ENCODE measurements at places on chromosomes 2 and 18.

DNA sequence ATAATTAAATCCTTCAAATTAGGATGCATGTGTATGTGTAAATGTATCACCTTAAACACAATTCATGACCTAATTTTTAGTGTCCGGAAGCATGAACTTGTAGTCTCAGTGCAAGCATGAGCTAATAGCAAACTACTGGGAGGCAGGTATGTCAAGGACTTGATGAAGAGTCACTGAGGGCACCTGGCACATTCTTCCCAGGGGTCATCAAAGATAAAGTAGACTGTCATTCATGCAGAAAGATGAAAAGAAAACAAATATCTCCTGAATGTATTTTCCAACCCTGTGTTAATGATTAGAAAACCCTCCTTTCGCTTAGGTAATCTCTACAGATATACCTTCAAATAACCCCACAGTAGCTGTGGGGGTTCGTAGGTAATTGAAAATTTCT, 234.9 kb downstream of the SOCS6 start:
- no peak for DNase-seq

DNA sequence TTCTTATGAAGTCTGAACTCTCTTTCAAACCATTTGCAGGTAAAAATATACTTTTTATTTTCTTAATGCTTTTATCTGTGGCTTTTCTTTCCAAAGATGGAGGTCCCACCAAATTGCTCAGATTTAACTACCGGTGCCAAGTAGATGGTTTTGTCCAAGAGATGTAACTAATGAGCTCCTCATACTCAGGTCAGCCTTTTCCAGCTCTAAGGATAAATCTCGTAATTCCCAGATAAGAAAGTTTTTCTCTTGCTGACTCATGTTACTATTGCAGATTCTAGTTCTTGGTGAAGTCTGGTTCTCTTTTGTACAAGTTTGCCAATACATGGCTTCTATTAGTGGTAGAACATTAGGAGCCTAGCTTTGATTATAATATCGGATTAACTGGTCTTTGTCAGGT, 550.8 kb upstream of the ZNF804A start:
- DNase-seq, result no peak

DNA sequence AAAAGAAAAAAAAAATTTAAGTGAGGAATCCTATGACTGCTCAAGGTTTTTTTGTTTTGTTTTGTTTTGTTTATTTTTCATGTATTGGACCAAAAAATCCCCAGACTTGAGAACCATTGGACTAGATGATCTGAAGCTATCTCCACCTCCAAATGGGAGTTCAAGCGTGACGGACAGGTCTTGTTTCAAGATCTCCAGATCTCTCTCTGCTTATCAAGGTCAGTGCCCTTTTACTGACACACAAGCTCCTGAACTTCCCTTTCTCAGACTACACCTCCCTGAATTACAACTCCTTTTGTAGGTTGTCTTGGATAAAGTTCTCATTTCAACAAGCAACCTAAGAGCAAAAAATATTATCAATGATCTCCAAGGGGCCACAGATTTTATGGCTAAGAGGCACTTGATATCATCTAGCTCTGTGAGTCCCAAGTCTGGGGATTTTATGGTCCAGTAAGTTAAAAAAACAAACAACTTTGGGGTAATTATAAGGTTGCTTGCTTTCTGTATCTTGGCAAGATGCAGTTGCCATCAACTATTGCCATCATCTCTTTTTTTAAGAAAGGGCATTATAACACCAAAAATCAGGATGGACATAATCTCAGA, 396.0 kb upstream of the ATP5MC3 start:
- no peak for DNase-seq

DNA sequence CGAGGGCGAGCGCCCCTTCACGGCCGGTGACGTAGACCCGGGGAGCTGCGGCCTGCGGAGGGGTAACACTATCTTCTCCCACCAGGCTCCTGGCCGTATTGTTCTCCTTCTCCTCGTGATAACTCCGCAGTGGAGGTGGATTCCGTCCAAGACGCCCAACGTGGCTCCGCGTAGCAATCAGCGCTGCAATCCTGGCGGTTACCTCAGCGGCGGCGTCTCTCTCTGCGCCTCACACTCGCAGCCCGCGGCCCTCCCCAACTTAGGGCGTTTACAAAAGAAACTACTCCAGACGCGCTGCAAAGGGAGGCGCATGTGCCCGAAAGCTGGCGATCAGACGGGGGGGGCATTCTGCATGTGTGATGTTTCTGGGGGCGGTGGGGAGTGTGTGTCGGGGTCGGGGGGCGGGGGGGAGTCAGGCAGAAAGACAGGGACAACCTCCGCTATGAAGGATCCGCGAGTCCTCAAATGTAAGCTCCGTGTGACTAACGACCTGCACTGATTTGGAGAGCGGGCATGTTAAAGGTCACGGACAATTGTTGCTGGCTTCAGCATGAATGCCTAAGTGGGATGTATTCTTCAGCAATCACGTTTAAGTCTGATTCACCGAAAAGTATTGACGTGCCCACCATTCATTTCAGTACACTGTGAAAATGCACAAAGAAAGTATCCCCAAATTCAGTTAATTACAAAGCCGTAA, 1.3 kb upstream of the ZNF516 start:
- no peak for DNase-seq

GRCh38 chr2:203019142-203019541, 4.5 kb downstream of the NBEAL1 start:
- no peak for DNase-seq

GRCh38 chr2:26507088-26507487, 29.2 kb upstream of the OTOF start:
- no peak for DNase-seq

DNA sequence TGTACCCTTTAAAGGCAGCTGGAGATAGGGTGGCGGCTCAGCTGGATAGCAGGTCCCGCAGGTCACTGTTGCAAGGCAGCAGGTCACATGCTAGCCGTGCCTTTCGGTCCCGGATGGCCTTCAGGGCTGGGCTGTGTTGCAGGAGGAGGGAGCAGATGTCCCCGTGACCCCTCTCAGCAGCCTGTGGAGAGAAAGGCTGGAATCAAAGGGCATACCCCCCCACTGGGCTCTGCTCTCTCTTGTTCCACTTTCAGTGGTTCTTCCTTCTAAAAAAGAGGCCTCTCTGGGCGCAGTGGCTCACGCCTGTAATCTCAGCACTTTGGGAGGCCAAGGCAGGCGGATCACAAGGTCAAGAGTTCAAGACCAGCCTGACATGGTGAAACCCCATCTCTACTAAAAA, 4.4 kb upstream of the ANKRD23 start:
- no peak for DNase-seq

GRCh38 chr2:240211598-240212424, 71.4 kb upstream of the OTOS start:
- no peak for DNase-seq

GRCh38 chr2:4258563-4258962, 555.2 kb downstream of the DCDC2C start:
- DNase-seq, result no peak

- DNase-seq, result no peak
Observed at GRCh38 chr2:74831693-74832530, 2.0 kb upstream of the HK2 start.

DNA sequence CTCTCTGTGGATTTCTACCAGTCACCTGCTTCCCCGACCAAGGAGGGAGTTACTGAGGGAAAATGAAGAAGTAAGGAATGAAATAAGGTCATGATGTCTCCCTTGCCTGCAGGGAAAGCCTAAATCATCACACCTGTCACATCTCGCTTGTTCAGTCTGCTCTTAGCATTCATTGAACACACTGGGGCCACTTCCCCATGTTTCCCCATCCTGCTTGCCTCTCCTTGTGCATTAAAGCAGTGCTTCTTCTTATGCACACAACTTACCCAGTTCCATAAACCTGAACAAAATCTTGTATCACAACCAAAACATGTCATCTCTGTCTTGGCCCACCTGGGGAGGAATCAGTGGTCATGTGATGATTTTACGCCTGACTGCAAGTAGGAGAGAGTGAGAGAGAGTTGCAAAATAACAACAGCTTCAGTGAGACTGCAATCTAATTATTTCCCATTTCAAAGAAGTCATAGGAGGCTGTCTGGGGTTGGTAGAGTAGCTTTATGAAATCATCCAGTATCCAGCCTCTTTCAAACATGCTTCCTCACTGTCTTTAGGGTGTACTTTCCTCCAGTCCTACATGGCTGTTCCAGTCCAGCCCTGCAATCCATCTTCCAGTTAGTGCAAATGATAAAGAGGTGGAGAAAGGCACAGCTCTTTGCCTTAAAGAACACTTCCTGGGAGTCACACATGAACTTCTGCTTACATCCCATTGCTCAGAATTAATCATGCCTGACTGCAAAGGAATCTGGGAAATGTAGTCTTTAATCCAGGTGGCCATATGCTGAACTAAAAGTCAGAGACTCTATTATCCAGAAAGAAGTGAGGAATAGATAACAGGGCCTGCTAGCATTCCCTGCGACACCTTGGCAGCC, 220.1 kb downstream of the HAUS1 start:
- DNase-seq, result no peak

DNA sequence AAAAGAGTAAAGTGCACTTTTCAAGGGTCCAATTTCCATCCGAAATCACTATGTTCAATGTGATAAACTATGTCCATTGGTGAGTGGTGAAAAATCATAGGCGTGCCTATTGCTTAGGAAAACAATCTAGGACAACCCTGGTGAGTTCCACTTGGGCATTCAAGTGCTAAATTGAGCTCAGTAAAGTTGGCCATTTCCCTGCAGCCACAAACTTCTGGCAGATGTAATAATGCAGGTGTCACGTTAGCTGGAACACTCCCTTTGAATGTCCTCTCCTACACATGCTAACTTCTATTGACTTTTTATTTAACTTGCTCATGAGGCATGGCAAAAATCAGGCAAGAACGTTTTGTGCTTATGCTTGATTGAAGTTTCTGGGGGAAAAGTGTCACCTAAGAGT, 67.1 kb downstream of the CPS1 start:
- no peak for DNase-seq

GRCh38 chr2:196453613-196454047, 185.9 kb upstream of the CCDC150 start:
- peak; percentile 4 for DNase-seq

DNA sequence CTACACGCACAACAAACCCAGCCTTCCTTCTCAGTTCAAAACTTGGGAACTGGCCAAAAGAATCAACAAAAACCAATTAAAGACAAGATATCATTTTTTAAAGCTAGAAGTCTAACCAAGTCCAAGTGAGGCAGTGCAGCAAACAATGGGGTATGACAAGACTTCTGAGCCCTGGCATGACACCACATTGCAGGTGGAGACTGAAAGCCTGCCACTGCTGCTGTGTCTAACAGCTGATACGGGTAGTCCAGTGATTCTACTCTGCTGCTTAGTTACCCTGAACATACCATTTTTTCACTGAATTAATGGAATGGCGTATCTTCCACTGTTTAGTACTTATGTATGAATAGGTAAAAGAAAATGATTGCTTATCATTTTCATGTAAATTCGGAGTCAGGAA, 47.4 kb upstream of the KIDINS220 start:
- no peak for DNase-seq

DNA sequence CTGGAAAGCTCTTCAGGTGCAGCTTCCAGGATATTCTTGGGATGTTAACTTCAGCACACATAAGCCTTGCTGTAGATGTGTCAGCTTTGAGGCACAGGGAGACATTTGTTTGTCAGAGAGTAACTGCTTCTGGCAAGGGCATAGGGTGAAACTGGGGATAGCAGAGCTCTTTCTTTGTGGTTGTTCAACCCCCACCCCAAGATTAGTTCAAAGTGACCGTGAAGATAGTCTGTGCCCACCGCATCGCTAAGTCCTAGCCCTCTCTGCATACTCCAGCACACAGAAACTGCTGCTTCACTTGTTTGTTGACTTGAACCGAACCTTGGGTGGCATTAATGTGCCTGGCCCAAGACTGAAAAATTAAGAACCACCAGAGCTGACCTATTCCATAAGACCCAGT, 1.4 kb downstream of the SLC14A1 start:
- DNase-seq, result no peak

GRCh38 chr2:179252423-179252822, 12.2 kb downstream of the SESTD1 start:
- DNase-seq, result no peak

- no peak for DNase-seq
Observed at GRCh38 chr2:23697256-23698075, 229.5 kb downstream of the ATAD2B start.

DNA sequence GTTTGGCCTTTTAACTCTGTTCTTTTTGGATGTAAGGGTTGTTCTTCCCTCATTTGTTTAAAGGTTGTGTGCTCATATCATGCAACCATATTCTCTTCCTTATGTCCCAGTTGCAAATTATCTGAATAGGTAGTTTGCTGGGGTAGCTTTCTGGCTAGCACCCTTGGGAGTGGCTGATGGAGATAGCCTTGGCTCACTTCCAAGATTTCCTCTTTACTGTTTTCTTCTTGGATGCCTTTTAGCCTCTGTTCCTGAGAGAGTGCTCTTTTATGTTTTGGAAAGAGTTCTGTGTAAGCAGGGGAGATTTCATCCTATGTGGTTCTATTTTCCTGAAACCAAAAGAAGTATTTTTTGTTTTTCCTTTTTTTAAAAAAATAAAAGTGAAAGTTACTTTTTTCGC, 25.4 kb downstream of the USP14 start:
- DNase-seq, result no peak

GRCh38 chr18:6734726-6735430, 5.4 kb downstream of the ARHGAP28 start:
- no peak for DNase-seq

DNA sequence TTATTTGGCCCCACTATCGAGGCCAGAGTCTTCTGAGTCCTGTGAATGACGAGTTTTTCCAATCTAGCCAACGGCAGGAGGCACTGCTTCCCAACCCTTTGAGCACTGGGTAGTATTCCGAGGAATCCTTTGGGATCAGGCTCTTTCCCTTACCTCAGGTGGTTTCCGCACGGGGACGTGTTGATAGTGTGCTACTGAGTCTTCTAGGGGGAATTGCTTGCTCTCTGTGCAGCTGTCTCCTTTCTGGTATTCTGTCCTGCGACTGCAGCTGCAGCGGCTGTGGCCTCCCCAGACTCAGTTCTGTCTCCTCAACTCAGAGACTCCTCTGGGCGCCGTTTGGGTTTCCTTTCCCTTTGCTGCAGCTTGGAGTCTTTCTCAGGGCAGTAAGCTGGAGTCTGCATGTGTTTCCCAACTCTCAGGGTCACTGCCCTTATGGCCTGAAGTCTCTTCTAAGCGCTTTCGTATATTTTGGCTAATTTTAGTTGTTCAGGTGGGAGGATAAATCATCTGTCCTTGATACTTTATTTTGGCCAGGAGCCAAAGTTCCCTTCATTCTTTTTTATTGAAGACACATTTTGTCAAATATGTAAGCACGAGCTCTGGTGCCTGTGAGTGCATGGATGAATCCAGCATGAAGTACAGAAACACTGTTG, 118.4 kb downstream of the MAP4K4 start:
- DNase-seq, result no peak
